ENCODE measurements at places on chromosomes 12 and 14.

DNA sequence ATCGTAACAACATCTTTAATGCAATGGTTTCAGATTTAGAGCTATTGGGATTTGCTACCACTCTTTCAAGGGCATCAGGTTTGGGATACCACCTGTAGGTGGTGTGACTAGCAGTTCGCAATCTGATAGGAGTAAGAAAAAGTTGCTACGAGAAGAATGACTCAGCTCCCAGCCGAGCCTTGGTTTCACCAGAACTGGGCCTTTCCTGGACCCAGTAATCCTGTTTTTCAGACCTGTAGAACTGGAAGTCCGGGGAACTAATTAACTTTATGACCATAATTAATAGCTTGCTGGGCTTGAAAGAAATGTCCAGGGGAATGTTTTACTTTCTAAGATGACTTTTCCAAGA lies 770 bp downstream of the ABHD4 start:
- peak; percentile 47 for DNase-seq

DNA sequence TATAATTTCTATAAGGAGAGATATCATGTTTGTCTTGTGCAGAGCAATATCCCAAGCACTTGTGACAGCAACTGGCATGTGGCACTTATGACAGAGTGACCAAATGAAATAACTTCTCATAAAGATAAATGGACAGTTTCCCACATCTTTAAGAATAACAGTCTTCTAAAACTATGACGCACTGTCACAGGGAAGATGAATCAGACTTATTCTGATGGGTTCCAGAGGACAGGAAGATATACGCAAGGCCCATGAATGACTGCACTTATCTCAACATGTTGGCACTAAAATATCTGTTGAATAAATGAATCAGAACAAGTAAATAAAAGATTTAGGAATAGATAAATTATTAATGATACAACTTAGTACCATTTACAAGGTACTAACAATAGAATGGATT lies 465.8 kb upstream of the SYT1 start:
- DNase-seq = no peak

DNA sequence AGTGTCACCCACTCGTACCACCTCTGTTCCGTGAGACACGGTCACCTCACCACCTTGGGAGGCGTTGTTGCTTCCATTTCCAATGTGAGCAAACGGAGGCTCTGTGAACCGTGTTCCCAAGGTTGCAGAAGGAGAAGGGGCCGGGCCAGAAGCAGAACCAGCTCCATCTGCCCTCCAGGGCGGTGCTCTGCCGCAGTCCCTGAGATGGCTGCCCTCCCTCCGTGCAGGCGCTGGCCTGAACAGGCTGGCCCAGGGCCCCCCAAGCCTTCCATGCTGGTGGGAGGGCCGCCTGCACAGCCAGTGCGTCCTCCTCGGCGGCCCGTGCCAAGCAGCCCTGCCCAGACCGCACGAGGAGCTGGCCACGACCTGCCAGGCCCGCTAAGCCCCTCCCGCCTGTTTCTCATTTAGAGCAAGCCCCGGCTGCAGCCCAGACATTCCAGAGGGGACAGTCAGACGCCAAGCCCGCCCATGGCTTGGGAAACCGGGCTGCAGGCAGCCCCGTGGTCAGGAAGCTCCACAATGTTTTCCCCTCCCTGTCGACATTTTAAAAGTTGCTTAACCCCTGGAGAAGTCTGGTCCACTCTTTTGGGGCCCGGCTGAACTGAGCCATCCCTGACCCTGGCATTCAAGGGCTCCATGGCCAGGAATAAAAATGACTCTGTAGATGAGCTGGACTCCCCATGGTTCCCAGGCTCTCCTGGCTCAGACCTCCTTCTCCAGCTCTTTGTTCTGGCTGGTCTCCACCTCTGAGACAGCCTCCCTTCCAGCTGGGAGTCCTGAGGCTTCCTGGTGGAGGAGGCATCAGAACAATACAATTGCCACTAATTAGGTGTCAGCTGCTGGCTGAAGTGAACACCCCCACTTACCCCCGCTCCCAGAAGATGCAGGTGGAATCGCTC lies 236.0 kb downstream of the BCL11B start:
- no peak for DNase-seq

DNA sequence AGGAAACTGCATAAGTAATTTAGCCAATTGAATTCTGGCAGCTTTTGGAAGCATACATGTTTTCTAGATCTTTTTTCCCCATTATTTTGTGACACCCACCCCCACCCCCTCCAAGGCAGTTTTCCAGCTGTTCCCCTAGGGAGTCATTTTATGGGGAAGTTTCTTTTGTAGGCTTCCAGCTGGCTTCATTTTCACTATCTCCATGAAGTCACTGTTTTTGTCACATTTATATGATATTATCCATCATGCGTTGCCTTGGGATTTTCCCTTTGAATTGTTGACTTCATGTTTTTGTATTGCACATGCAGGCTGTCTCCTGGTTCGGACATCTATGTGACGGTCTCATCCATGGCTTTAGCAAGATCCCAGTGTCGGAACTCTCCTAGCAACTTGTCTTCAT lies 233.6 kb upstream of the RGS6 start:
- no peak for DNase-seq

DNA sequence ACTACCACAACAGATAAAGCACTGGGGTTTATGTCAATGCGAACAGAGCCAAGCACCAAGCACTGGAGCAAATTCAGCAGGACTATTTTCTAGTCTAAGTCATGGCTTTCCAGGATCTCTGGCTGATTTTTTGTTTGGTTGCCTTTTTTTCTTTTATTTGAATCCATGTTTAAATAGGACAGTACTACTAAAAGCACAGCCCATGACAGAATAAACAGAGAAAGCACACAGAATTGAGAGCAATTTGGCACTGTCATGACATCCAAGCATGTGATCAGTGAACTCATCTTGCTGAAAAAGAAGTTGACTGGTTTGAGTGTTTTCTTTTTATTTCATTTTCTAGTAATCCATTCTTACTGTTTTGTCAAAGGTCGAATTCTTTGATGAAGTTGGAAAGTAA lies 23.1 kb upstream of the RERG start:
- no peak for DNase-seq

DNA sequence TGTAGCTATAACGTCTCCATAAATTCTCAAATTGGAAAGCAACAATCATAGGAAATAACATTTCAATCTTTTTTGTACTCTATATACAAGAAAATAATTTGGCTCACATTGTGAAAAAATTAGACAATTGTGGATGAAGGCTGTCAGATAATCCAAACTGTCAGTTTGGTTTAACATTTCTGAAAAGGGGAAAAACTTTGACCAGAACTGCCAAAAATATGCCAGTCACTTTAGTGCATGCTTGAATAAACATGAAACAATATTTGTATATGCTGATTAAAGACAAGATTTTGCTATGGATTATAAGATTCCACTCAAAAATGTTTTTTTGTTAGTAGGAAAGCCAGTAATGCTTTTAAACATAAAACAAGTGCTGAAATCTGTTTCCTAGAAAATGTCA lies 38.9 kb downstream of the CCDC59 start:
- no peak for DNase-seq

DNA sequence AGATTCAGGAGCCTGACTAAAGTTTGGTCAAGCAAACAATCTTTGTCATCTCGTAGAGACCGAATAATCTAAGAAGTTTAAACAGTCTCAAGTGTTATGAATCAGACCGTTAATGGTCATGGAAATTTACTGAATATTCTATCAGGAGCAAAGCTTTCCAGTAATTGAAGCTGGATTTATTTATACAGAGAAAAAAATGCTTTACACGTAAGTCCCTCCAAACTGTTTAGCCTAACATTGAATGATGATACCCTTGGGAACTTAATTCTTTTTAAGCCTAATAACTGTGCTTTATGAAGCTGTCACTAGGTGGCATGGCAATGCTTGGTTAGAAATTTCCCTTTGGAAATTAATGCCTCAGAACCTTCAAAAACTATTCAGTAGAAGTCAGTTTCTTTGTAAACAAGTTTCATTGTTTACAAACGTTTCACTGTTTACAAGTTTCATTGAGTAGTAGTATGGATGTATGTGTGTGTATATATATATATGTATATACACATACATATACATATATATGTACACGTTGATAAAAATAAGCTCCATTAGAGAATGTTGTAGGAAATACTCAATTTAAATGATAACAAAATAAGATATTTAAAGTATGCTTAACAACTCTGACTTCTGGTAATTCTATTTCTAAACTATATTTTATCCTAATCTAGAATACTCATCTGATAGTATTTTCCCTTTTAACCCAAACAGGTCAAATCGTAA lies 32.1 kb downstream of the DEPDC4 start:
- no peak for DNase-seq

- no peak for DNase-seq
Observed at GRCh38 chr12:38053113-38053512, 263.5 kb upstream of the ALG10B start.

DNA sequence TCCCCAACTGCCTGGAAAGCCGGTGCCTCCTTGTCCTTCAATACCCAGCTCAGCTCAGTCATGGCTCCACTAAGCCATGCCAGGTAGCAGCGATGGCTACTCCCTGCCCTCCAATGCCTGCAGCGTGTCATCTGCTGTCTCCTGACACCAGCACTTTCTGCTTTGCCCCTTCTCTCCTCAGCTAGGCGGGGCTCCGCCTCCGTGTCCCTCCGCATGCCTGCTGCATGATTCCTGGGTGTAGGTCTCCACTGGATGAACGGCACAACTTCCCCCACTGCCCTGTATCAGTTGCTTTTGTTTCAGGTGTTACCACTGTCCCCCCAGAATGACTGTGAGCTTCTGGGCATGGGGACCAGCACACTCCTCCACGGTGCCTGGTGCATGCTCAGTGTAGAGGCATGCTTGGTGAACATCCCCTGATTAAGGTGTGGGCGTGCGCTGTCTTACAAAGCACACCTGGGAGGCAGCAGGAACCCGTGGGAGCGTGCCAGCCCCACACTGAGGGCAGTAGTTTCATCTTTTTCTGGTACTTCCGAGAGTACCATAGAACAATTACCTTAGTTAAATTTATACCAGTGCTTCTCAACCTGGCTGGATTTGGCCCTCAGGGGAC lies 179.4 kb upstream of the PRMT8 start:
- DNase-seq = no peak

DNA sequence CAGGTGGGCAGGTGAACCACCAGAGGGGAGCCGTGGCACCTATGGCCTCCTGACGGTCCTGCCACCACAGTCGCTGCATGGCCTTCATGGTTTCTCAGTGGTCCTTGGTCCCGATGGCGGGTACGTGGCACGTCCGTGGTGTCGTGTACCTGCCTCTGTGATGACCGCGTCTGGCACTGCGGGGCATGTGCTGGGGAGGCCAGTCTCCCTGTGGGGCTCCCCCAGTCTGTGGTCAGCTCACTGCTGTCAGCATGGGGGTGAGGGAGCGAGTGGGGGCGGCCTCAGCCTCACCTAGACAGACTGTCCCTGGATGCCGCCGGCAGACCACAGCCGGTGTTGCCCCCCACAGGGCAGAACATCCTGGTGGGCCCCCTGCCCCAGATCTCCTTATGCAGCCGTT lies 267.2 kb downstream of the SEC23A start:
- no peak for DNase-seq

DNA sequence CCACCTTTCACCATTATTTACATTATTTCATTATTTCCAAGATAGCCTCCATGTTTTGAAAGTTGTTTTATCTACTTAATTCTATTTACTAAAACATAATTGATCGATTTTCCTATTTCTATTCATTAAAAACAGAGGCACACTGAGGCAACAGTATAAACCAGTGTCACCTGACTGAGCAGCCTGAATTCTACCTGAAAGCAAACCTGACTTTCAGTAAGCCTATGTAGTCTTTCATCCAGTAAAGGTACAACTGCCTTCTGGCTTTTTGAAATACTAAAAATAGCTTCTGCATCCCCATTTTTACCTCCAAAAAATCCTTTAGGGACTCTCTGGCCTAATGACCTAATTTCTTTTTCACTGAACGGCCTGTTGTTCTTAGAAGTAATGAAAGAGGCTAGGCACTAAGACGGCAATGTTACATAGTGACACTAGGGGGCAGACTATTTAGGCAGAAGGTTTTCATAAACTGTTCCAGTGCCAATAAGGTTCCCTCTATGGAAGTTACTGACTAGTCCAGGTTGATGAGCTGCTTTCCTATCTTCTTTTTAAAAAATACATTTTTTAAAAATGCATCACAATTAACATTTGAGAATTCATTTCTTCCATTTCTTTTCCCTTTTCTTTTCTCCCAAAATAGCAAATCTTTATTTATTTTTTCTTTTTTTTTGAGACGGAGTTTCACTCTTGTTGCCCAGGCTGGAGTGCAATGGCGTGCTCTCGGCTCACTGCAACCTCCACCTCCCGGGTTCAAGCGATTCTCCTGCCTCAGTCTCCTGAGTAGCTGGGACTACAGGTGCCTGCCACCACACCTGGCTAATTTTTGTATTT lies 17.5 kb downstream of the ANAPC5 start:
- DNase-seq = no peak

- peak; percentile 50 for DNase-seq
Observed at GRCh38 chr12:1962051-1963020, 41.9 kb downstream of the DCP1B start.

- DNase-seq = no peak
Observed at GRCh38 chr12:46134205-46134811, 134.5 kb downstream of the SLC38A1 start.

DNA sequence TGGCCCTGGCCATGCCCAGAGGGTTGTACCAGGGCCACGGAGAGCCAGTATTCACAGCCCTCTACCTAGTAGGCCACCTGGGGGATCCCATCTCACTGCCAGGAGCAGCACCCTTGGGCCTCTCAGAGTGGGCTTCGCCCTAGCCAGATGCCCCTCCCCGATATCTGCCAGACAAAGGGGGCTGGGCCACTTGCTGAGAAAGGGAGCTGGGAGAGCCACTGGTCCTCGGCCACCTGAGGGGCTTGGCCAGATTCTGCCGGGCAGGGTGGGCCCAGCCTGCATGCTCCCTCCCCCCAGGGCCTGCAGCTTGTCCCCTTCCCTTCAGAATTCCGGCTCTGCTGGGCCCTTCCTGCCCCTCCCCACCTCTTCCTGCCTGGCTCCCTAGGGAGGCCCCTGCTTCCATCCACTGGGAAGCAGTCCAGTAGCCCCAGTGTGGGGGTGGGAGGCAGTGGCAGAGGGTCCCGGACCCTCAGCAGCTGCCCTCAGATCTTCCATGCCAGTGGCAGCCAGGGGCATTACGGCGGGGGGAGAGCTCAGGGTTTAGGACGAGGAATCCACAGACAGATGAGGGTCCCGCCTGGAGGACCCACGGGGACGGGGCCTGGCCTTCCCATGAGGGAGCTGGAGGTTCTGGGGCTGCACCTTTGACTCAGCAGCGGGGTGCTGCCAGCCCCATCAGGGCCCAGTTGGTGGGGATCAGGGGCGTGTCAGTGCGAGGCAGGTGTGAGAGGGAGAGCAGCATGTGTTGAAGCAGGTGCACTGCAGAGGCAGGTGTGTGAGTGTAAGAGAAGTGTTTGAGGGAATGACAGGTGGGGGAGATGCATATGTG lies 2.4 kb downstream of the CRIP2 start:
- DNase-seq = no peak

All from liver (tissue), 10 donors.